Smooth muscle cell of bladder (primary cell): ENCODE measurements at places on chromosomes 1 and 21. TPM values are rescaled to one million over a fixed set of nuclear protein-coding genes. Genes with fewer than 3 reads are reported as not detected.

Gene RGSL1
- not detected in 2 replicates for total RNA-seq

Gene ZNF326
- 5.0 and 5.8 TPM in 2 replicates for total RNA-seq

Gene C1orf74
- total RNA-seq: 2.0 and 2.3 TPM in 2 replicates

Gene PIK3CD
- 3.6 and 3.8 TPM in 2 replicates for total RNA-seq

Gene COL11A1
- total RNA-seq: 17.2 and 24.0 TPM in 2 replicates

Gene PLEKHA6
- total RNA-seq: 1.5 and 1.8 TPM in 2 replicates

Gene ACTA1
- not detected in 2 replicates for total RNA-seq

Gene CR1L
- not detected in 2 replicates for total RNA-seq

Gene GON4L
- total RNA-seq: 18.6 and 24.8 TPM in 2 replicates

Gene C2CD2
- 22.2 and 27.0 TPM in 2 replicates for total RNA-seq

Gene LCE3D
- total RNA-seq: not detected in 2 replicates

Gene ADAMTS5
- total RNA-seq: 22.3 and 24.4 TPM in 2 replicates

Gene SLC16A4
- 91.4 and 414 TPM in 2 replicates for total RNA-seq

Gene LEFTY1
- 0.14 and 0.18 TPM in 2 replicates for total RNA-seq

Gene BARHL2
- total RNA-seq: not detected in 2 replicates
